Endothelial cell (in vitro differentiated cells): ENCODE measurements at places on chromosomes 3 and 15.

GRCh38 chr3:25635038-25635437 is 29.7 kb downstream of the TOP2B start:
- DNase-seq: no peak

DNA sequence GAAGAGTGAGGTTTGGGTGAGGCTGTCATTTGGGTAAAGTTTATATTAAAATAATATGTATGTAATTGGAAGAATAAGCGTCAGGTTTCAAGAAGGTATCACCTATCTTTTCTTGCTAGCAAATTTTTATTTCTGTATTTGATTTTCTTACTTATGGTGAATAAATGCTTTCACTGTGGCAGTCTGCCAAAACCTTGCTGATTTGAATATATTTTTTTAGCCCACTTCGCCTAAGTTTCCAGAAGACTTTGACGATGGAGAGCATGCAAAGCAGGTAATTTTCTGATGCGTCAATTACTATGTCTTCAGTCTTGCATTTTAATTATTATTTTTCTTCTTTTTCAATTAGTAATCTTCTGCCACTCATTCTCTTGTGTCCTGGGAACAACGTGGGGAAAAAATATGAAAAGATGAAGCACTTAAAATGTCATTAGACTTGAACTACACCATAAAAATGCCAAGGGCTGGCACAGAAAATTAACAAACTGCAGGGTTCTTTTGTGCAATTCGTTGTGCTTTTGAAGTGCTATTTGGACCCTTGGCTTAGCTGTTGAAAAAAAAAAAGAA is 40.4 kb downstream of the SRP14 start:
- DNase-seq: no peak

- DNase-seq: no peak
These were observed 2.0 kb downstream of the C2CD4A start for GRCh38 chr15:62068810-62069167.

DNA sequence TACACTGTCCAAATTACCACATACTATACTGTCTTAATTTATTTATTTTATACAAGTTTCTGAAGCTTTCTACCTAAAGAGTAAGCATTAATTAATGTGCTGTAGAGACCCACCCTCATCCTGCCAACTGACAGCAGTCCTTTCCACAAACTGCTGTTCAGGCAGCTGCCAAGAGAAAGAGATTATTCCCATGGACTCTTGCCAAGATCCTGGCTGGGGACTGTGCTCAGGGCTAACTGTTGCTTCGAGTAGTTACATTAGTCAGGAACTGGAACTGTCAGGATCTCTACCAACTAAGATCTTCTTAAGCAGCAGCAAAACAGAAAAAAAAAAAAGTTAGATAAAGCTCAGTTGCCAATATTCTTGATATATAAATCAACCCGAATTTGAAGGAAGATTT is 398.8 kb downstream of the MECOM start:
- no peak for DNase-seq

DNA sequence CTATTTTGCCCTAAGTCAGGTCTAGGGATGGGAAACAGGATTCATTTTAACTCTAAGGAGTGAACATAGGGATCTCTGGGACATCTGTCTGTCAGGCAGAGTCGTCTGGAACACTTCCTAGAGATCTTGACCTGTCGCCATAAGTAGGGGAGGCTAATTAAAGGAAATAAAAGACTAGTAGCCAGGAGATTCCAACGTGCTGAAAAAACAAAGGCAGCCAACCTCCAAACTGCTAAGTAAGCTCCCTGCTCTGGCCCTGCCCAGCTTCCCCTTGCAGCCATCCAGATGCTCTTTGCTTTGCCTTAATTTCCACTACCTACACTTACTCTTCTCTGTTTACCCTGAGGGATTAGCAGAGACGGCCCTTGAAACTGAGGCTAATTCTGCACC is 18.4 kb upstream of the TSEN2 start:
- no peak for DNase-seq

- DNase-seq: no peak
These were observed 1.3 kb downstream of the CD47 start for GRCh38 chr3:108089579-108089978.

GRCh38 chr3:88385090-88385489 is 235.3 kb downstream of the C3orf38 start:
- DNase-seq: no peak

DNA sequence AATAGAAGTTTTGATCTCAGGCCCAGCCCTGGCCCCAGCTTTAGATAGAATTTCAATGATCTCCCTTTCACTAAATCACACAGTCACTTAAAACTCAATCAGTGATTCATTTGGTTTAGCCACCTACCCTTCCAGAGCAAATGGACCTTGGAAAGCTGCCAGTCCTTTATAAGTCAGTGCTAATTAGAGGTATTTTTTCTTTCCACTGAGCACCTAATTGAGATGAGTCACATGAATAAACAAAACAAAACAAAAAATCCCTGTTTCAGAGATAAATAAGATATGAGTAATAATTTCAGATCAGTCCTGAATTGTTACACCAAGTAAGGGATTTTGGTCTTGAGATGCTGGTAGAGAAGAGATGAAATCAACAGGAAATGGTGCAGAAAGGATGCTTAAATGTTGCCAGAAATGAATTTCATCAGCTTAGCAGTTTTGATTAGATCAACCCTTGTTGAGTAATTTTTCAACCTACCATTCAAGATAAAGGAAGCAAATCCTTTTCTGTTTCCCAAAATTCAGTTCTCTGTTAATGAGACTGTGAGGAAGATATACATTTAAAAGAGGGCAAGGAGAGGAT is 352.0 kb upstream of the COL8A1 start:
- no peak for DNase-seq

DNA sequence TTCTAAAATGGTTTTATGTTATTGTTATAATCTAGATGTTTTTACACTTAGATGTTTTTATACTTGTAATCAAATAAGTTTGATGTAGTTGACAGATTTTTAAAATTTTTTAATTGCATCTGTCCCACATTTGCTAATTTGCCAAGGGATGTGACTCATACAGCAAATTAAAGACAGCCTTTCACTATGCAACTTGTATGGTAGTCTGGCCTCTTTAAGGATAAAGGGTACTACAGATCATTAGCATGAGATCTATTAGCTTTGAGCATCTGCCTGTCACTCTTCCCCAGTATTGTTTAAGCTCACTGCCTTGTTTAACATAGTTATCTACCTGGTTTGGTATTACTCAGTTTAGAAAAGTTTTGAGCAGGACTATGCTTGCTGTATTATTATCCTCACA is 83.0 kb downstream of the NPTN start:
- no peak for DNase-seq

DNA sequence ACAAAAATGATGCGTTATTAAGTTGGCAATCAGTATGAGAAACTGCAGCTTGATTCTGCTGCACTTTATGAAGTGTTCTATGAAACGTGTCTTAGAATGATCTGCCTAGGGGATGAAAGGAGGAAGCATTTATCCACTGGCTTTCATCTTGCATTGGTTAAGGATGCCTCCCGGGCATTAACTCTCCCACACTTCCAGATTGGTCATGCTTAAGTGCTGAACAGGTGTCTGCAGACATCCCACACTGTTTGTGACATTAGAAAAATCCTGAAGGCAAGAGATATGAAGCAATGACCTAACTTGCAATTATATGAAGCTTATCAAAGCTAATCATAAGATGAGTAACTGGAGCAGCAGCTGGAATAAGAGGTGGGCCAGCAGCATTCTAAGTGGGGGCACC is 437.3 kb downstream of the NSUN3 start:
- no peak for DNase-seq

DNA sequence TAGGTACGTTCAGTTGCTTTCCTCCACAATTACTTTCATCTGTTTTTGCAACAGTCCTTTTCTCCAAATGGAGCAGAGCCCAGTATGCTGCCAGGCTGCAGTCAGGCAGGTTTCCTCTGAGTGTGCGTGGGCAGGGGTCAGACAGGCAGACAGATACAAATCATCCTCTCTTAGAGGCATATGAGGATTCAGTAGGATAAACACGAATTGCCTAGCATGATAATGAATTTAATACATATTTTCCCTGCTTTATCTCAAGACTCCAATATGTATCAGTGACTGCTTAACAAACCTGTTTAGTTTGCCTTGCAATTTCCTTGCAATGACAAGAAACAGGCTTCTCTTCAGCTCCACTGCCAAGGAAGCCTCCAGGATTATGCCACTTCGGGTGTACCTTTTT is 140.7 kb upstream of the NR2E3 start:
- no peak for DNase-seq

DNA sequence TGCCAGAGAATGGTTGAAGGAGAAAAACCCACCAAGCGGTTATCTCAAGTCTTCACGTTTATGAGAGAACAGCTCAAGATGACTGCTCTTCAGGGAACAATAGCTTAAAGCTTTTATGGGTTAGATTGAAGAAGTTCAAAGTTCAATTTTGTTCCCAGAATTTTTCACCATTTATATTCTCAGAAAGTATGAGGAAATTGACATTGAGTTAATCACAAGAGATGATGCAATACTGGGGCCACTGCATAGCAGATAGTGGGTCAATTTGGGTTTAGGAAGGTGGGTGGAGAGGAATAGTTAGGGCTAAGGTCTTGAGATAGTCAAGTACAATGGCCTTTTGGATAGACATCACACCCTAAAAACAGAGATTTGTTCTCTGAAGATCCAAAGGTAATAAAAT is 539.3 kb downstream of the SQOR start:
- no peak for DNase-seq

GRCh38 chr3:16841041-16841753 is 43.6 kb upstream of the PLCL2 start:
- no peak for DNase-seq

DNA sequence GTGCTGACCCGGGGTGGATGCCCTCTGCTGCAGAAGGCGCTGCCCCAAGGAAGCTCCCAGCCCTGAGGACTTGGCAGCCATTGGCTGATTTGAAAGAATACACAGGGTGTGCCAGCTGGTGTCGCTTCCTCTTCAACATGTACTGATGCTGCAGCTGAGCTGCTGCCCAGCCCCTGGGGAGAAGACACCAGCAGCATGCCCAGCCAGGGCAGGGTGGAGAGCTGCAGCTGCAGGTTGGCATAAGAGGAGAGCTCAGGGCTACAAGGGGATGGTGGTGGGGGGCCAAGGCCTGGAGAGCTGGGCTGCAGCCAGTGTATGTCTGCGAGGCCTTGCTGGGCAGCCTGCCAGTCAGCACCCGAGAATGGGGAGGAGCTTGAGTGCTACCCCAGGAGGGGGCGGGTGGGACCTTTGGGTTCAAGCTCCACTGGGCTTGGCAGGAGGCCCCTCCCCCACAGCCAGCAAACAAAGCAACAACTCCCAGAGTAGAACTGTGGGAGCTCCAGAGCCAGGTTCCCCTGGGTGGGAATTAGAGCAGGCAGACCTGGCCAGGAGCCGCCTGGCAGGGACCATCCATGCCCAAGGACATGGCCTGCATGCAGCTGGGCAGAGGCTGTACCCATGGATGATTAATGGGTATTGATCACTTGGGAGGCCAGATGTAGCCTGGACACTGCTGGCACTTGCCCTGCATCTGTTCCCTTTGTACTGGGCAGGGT is 9.2 kb upstream of the SEMA4B start:
- DNase-seq: no peak

GRCh38 chr3:127690106-127690505 is 17.4 kb downstream of the ABTB1 start:
- DNase-seq: no peak

- DNase-seq: no peak
These were observed 32.1 kb downstream of the CYFIP1 start for GRCh38 chr15:22948056-22948455.

- DNase-seq: no peak
These were observed 44.3 kb downstream of the CERS3 start for GRCh38 chr15:100484443-100484842.

- no peak for DNase-seq
These were observed 240.1 kb downstream of the XXYLT1 start for GRCh38 chr3:195030791-195031321.

DNA sequence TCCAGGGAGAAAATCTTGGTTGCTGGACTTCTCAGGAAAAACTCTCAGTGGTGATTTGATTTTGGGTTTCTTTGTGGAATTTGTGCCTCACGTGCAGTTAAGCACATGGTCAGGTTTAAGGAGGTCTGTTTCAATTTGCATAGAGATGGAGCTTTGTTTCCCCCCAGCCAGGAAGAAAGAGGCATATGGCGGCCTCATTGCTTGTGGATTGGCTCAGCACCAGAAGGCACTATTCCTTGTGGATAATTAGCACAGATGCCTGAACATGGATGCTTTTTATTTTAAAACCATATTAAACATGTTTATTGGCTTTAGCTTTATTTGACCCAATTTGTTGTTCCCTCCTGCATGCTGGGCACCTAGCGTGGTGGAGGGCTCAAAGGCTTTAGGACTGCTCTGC is 125.1 kb upstream of the RGMA start:
- DNase-seq: no peak

DNA sequence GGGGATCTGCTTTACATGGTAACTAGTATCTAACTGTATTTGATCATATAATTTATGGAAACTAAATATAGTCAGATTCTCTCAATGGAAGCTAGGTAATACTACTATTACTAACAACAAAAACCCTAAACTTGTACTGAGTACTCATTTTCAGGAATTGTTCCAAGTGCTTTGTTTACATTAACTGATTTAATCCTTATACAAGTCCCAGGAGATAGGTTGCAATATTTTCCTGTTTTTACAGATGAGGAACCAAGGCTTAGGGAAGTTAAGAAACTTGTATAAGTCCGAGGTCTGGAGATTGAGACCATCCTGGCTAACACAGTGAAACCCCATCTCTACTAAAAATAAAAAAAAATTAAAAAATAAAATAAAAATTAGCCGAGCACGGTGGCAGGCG is 7.5 kb upstream of the MTHFS start:
- DNase-seq: no peak

GRCh38 chr15:91414124-91414523 is 314.1 kb downstream of the SV2B start:
- no peak for DNase-seq
